Suprapubic skin (tissue), 4 donors: ENCODE measurements at places on chromosomes 5 and 9. TPM values are rescaled to one million over a fixed set of nuclear protein-coding genes. Genes with fewer than 3 reads are reported as not detected.

The TMC1 gene
- not detected for total RNA-seq

The FAM81B gene
- total RNA-seq = not detected

GRCh38 chr5:108238936-108239887 is 142.7 kb downstream of the FBXL17 start:
- no peak for DNase-seq

DNA sequence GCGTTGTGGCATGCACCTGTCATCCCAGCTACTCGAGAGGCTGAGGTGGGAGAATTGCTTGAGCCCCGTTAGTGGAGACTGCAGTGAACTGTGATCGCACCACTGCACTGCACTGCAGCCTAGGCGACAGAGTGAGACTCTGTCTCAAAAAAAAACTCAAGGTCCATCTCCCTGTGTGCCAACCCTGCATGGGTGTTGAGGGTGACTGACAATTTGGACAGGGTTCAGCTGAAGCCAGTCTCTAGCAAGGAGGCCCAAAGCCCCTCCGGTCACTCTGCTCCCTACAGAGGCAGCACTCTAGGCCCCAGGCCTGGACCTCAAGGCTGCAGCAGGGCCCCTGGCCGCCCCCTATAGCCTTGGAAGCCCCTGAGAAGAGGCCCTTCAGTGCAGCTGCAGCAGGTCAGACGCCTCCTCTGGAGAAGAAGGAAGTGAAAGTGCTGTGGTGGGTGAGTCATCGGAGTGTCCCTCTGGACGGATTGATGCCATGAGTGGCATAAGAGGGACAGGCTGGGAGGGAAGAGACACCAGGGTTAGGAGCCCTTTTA is 39.2 kb upstream of the NEK6 start:
- peak; percentile 67 for DNase-seq

GRCh38 chr5:113081881-113082546 is 105.4 kb downstream of the DCP2 start:
- DNase-seq = no peak

GRCh38 chr5:123147128-123147715 is 58.2 kb downstream of the PRDM6 start:
- DNase-seq = no peak

DNA sequence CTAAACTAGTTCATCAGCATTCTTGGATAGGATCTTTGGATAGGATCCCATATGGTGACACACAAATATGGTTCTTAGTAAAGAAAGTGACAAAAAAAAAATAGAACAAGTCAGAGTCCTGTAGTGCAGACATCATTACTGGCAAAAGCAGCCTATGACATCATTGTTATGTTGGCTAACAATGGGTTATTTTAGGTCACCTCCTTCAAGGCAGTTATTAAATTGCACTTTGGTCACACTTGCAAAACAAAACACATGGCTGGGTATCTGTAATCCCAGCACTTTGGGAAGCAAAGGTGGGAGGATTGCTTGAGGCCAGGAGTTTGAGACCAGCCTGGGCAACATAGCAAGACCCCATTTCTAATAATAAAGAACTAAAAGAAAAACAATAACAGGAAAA is 185.9 kb downstream of the KIAA0825 start:
- no peak for DNase-seq

DNA sequence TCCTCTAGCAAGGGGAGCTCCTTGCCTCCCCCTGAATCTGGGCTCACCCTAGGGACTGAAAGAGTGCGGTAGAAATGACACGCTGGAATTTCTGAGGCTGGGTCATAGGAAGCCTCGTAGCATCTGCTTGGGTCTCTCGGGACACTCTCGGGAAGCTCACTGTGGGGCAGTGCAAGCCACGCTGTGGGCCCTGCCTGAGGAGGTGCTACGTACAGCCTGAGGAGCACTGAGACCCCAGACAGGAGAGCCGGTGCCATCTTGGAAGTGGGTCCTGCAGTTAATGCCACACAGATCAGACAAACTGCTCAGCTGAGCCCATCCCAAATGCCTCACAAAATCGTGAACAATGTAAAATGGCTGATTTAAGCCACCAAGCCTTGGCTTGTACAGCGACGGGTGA is 1.8 kb downstream of the MRPL36 start:
- DNase-seq = peak; percentile 60

DNA sequence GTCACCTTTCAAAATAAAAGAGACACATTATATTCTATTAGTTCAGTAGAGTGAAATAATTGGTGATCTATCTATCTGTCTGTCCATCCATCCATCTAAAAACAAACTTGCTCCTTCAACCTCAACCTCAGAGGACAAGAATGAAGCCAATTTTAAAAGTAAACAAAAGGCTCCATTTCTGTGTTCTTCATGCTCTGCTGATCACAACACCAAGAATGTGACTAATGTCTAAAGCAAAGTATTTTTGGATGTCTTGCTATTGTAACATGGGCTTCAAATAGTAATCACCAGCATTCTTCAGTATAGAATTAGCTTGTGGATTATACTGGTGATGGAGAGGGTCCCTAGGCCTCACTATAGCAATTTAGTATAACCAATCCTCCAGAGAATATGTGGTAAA is 1304.4 kb downstream of the MAT2B start:
- DNase-seq = no peak
